ENCODE measurements at places on chromosomes 2 and 18. TPM values are rescaled to one million over a fixed set of nuclear protein-coding genes. Genes with fewer than 3 reads are reported as not detected.

DNA sequence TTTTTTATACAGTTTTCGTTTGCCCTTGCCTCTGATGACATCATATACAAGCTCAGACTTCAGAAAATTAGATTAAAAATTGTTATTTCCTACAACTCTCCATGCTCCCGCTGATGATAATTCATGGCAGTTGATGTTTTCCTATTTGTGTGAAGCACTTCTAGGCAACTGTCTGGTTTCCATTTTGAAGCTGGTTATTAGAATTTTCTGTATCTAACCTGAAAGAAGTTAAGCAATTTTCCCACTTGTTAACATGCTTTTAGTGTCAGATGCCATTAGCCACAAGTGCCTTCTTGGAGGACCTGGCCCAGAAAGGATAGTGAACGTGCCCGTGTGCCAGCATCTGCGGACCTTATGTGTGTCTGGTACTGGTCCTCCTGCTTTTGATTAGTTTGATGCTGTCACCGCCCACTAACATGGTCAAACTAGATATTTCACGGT is 347.6 kb upstream of the RAB12 start:
- H3K27ac ChIP-seq: no peak overlapping the region
- H3K4me1 ChIP-seq: no peaks in the 10 kb centered on the region
- DNase-seq: no peak
- H3K27me3 ChIP-seq: no peaks in the 10 kb centered on the region
- no peaks in the 10 kb centered on the region for H3K36me3 ChIP-seq
- no peak overlapping the region for H3K4me3 ChIP-seq

DNA sequence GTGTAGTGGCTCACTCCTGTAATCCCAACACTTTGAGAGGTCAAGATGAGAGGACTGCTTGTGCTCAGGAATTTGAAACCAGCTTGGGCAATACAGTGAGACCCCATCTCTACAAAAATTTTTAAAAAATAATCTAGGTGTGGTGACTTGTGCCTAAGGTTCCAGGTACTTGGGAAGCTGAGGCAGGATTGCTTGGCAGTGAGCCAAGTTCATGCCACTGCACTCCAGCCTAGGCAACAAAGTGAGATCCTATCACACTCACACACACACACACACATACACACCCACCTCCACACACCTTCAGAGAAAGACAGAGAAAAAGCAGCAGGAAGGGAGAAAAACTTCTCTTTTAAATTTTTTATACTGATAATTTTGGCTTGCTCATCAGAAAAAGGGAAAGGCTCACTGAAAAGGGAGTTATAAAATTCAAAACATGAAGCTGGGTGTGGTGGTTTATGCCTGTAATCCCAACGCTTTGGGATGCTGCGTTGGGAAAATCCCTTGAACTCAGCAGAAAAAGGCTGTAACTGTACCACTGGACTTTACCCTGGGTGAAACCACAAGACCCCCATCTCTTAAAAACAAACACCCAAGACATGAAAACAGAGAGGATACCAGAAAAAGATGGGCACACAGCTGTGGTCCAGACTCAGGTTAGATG is 25.7 kb downstream of the FAM168B start:
- DNase-seq: no peak
- H3K27me3 ChIP-seq: no peaks in the 10 kb centered on the region
- H3K4me3 ChIP-seq: no peak overlapping the region

DNA sequence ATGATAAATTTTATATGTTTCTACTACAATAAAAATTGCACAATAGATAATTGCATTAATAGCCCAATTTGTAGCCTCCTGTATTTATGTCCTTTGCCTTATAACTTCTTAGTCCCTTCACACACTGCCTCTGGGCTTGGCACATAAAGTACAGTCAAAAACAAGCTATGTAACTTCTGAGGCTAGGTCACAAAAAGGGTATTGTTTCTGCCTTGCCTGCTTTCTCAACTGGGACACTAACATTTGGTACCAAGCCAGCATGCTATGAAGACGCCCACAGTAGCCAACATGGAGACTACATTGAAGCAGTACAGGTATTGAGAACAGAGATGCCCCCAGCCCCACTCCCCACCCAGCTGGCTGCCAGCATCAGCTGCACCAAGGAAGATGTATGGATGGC is 5.4 kb upstream of the SLC3A1 start:
- H3K4me3 ChIP-seq: no peak overlapping the region
- H3K27me3 ChIP-seq: no peaks in the 10 kb centered on the region
- no peak overlapping the region for H3K27ac ChIP-seq

The RABL2A gene
- total RNA-seq: 14.1 TPM

DNA sequence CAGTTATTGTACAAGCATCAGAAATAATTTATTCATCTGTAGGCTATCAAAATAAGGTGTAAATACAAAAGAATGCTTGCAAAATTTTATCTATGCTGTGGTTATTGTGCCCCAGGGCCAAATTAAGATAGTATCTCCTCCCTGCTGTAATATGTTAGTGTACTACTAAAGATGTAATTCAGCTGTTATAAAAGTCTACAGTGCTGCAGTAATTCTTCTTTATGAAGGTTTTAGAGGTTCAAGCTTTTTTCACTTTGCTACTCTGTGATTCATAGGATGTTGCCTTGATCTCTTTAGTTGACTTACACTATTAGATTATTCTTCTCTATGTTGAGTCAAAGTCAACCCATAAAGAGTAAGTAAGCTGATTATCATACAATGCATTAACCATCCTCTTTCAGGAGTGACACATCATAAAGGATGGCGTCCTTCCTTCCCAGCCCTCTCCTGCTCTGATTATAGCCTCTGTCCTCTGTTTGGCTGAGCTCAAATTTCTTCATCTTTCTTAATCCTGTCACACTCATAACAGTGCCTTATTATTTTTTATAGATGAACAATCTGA is 29.3 kb upstream of the DYNAP start:
- DNase-seq: no peak
- no peak overlapping the region for H3K4me3 ChIP-seq
- no peaks in the 10 kb centered on the region for H3K36me3 ChIP-seq
- H3K27me3 ChIP-seq: no peaks in the 10 kb centered on the region
- H3K4me1 ChIP-seq: no peaks in the 10 kb centered on the region

DNA sequence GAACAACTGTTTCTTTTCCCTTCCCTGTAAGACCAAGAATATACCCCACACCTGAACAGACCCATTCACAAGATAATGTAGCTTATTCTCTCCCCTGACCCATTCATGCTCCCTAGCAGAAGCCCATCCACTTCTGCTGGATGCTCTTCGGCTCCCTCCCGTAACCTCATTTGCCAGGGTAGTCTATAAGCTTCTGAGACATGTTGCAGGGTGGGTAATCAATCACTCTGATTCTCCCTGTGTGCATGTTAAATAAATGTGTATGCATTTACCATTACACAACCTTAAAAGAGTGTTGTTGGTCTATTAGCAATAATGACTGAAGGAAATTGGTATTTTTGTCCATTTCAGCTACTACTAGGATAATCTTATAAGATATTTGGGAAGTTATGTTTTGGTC is 1.3 kb downstream of the SLC19A3 start:
- no peaks in the 10 kb centered on the region for H3K36me3 ChIP-seq
- no peak overlapping the region for H3K27ac ChIP-seq

DNA sequence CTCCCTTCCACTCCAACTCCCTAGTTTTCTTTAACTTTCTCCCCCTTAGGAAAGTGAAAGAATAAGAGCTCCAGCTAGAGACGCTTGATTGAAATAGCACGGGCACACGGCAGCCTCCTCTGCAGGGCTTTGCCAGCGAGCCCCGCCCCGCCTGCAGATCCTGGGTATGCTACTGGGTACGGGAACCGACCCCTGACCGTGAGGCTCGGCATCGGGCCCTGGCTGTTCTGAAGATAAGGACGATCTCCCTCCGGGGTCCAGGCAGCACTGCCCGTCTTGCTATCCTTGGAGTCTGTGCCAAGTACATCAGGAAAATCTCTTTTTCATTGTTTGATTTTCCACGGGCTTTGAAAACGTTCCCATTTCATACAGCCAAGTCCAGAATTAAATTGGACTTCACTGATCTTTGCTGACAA is 284.5 kb downstream of the MTX2 start:
- peaks cover 23% of the 10 kb centered on the region for H3K4me1 ChIP-seq
- peak overlapping the region; percentile 58 for H3K4me3 ChIP-seq
- no peak for DNase-seq

The MALL gene
- 0.36 TPM for total RNA-seq

Data from astrocyte (in vitro differentiated cells and primary cell).